T-helper 9 cell (primary cell): ENCODE measurements at places on chromosomes 3 and 15.

DNA sequence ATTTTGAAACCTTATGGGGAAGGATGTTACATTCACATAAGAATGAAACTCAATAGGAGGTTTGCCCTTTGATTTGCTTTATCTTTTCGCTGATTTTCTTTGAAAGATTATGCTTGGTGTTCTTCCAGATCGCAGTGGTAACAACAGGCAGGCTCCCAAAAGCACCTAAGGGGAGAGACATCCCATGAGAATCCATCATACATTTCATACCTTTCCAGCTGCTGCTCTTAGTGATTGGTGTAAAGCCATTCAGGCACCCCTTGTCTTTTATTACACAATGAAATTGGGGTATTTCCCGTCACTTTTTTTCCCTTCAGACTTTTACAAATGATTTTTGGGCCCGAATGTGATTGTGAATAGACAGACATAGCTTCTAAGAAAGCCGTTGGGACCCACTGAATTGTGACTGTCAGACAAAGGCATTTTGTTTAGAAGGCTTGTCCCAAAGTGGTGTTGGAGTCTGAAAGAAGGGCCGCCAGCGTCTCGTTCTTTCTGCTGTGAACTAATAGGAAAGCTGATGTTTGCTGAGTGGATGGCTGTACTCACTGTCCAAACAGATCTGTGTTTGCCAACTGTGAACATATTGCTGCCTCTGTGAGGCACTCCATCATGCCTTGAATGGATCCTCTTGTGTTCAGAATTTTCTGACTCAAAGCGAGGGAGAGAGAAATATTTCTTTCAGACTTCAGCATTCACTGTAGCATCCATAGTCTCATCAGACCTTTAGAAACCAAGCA is 164.3 kb downstream of the FNDC3B start:
- no peak for DNase-seq

DNA sequence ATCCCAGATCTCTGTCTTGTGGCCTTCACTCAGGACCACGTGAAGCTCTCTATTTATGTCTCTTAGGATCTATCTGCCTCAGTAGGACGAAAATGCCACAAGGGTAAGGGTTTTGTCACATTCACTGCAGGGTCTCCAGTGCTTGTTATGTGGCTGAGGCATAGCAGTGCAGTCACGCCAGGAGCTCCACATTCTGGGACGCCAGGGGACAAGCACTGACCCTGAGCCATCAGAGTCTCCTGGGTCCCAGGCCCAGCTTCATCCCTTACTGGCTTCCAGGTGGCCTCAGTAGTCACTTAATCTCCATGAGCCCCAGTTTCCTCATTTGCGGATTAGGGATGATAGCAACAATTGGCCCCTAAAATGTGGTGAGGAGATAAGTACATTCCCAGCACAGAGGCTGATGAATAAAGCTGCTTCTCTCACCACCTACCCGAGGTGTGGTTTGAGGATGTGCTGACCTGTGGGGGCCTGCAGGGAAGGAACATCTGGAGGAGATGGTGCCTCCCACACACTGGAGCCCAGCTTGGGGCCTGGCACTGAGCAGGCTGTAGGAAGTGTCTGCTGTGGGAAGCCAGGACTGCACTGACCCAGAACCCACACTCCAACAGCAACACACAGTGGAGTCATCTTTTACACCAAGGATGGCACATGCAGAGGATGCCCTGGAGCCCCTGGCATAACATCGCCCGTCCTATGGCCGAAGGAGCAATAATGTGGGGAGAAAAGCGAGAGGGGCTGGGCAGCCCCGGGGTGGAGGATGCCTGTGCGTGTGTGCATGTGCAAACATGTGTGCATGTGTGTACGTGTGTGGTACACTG is 93.2 kb upstream of the IQSEC1 start:
- no peak for DNase-seq

DNA sequence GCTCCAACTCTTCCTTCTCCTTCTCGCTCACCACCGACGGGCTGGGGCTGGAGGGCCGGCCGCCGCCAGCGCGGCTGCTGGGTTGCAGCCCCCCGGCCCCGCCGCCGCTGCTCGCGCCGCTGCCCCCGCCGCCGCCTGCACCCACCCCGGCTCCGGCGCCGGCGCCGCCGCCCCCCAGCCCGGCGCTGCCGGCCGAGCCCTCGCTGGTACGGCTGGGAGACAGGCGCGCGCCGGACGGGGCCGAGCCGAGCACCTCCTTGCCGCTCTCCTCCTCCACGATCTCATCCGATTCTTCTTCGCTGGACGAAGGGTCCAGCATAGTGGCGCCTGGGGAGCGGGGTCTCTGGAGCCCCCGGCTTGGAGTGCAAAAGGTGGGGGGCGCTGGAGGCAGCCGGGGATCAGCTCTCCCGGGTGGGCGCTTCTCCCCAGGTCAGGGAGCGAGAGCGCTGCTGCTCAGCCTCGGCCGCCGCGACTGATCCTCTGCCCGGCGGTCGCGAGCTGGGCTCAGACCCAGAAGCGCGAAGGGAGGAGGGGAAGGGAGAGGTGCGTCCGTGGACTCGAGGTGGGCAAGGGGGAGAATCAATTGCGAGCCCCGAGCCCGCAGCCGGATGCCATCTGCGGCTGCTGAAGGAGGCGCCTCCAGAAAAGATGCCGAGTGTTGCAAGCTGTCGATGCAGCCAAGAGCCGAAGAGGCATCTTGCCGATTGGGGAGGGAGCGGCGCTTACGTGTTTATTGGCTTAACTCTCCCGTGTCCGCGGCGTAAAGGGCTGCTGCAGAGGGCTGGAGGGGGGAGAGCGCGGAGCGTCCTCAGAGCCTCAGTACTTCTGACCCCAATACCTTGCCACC is at the start of gene CADPS:
Gene CADPS, minus strand, starts transcription at position 706 of the 847 bp plus-strand sequence. Its CDS starts 387 bp downstream, at position 319.
- DNase-seq: no peak

GRCh38 chr15:76195506-76196268 is 115.6 kb downstream of the ETFA start:
- DNase-seq: no peak

- no peak for DNase-seq
Observed at GRCh38 chr3:140715035-140715434, 37.2 kb downstream of the TRIM42 start.

DNA sequence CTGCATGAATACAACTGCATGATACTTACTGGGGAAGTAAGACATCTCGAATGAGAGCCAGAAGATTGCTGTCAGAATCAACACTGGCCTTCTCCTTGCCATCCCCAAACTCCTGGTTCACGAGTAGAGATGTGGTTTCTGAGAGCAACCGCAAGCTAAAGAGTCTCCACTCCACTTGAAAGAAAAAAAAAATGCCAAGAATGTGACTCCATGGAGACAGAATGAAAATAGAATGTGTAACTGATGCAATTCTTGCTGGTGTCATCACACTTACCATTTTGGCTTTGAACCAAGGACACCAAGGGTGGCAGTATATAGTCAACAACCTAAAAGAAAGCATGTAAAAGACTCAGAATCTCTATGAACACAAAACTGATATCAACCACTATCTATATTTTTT is 280.4 kb downstream of the ULK4 start:
- no peak for DNase-seq

DNA sequence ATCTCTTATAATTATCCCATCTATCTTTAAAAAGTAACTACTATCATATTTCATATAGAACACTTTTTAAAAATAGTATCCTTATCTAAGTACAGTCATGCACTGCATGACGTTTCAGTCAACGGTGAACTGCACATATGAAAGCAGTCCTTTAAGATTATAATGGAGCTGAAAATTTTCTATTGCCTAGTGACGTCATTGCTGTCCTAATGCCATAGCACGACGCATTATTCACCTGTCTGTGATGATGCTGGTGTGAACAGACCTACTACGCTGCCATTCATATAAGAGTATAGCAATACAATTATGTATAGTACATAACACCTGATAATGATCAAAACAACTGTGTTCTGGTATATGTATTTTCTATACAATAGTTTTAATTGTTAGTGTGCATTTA is 225.0 kb downstream of the SOX2 start:
- DNase-seq: no peak

GRCh38 chr3:111545349-111545748 is 3.4 kb downstream of the CD96 start:
- DNase-seq: no peak

- DNase-seq: no peak
Observed at GRCh38 chr3:158683230-158683962, 10.9 kb upstream of the LXN start.

GRCh38 chr15:79408041-79408440 is 24.1 kb upstream of the MINAR1 start:
- no peak for DNase-seq

DNA sequence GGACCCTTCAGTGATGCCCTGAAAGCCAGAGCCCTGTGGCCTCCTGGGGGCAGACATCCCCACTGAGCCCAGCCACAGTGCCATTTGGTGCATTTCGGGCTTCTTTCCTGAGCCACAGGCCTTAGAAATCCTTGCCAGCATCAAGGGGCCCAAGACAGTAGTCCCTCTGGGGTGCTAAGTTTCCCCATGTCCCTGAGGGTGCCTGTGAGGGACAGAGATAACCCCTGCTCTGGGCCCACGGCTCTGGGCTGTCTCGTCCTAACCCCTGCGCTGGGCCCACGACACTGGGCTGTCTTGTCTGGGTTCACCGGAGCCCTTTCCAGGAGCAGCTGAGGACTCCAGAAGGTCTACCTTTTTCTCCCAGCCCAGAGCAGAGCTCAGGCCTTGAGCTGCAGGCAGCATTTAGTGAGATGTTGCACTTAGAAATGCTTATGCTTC is 45.1 kb upstream of the FGD5 start:
- no peak for DNase-seq

DNA sequence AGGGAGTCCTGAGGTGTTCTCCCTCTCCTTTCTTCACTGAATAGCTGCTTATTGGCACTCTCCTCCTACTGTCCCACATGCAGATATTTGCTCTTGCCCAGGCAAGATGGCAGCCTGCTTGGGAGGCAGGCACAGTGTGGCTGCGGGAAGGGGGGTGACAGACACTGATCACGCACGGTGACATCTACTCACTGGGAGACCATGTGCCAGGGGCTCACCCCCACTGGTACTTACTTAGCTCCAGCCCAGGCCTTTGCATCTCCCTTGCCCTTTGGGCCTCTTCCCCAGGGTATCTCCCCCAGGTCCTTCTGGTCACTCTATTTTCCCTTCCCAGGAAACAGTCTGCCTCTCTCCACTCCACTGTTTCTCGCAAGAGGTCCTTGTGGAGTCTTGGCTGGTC is 6.4 kb downstream of the PLA2G4E start:
- no peak for DNase-seq

- DNase-seq: no peak
Observed at GRCh38 chr3:193897731-193898180, 238.2 kb upstream of the HES1 start.
